T47D (cell line): ENCODE measurements at places on chromosomes 4 and X.
A peak's percentile ranks its signal among the peaks of the same experiment; 100 is the strongest.

DNA sequence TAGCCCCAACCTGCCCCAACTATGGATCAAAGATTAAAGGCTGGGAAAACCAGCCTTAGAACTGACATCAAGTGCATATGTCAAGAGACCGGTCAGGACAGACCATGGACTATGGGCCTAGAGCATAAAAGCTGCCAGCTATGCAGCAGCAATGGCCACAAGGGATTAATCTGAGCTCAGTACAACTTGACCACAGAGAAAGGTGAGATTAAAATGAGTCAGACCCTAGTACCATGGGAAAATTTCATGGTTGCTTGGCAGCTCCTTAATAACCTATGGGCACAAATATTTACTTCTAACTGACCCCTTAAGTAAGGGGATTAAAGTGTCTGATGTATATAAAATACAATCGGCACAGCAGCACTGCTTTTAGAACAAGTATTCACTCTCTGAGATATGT is 54.4 kb downstream of the CBR4 start:
- no peak for DNase-seq

DNA sequence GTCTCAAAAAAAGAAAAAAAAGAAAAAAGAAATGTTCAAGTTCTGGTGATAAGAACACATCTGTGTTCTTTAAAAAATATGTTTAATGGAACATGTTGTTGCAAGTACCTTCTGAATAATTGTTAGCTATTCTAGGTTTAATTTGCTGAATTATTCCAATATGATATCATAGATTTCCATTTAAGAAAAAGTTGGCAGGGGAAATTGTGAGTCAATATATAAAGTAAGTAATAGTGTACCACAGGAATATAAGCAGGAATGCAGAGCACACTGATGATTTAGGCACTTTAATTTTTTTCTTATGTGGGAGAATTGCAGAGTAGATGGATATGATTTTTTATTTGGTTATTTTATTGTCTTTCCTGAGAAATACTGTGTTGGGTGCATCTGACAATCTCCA is 190.7 kb downstream of the RPA4 start:
- no peak for DNase-seq

- DNase-seq, result no peak
These were observed 126.9 kb downstream of the VCX3B start for GRCh38 chrX:8591501-8591900.

DNA sequence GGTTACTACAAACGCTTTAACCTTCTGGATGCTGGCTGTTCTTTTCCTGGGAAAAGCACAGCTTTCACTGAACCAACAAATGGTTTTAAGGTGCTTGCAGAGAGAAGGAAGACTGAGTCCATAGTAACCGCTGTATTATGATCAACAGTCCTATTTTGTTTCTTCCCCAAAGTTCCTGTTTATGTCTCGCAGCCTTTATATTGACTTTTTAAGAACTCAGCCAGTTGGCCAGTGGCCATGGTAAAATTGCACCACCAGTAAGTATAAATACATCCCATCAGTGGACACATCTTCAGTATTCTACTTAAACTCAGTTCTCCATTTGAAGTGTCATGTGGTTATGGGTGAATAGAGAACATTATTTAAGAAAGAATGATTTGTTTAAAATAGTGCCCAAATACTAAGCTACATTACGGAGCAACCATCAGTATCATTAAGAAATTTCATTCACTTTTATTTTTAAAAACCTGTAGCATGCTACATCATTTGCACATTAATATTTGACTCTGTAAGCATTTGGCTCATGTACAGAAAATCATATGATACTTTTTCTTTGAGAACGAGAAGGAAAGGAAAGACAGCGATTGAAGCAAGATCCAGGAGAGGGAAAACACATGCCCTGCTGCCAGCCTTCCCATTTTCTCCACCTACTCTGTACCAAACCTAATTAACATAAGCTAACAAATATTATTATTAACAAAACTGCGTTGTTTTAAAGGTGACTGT is 287.0 kb downstream of the ARHGAP24 start:
- no peak for DNase-seq

GRCh38 chrX:2627272-2627867 is 63.7 kb upstream of the CD99 start:
- peak; percentile 65 for DNase-seq

- DNase-seq, result no peak
These were observed 116.7 kb upstream of the TMEM164 start for GRCh38 chrX:109886122-109886761.

DNA sequence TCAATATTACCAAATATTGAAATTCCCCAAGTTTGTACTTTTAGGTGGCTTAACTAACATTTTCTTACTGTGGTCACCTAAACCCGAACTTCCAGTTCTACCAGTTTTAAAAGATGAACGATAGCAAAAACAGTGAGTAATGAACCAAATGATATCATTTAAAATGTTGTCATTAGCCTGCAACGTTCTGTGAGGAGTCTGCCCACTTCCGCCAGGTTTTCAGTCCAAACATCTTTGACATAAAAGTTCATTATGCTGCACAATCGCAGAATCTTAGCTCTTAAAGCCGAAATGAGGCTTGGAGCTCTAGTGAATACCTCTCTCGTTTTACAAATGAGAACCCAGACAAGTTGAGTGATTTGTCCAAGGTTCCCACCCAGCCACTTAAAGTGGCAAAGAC is 762 bp downstream of the PIGA start:
- DNase-seq, result no peak

DNA sequence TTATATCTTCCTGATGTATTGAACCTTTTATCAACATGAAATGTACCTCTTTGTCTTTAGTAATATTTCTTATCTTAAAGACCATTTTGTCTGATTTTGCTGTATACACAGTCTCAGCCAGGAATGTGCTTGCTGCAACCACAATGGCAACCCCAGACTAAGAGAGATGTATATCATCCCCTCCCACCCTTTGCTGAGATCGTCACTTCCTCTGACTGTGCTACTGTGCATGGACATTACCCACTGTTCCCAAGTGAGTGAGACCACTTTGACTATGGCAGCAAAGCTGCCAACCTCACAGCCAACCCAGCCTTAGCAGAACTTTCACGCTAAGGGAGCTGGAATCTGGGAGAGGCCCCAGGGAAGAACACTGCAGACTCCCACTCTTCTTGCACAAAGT is 46.0 kb downstream of the EIF2S3 start:
- DNase-seq, result no peak

GRCh38 chrX:97619499-97619898 is 735.8 kb downstream of the RPA4 start:
- no peak for DNase-seq

GRCh38 chr4:148787831-148788477 is 345.7 kb upstream of the NR3C2 start:
- no peak for DNase-seq

GRCh38 chrX:130296743-130297142 is 28.0 kb upstream of the ZNF280C start:
- no peak for DNase-seq

DNA sequence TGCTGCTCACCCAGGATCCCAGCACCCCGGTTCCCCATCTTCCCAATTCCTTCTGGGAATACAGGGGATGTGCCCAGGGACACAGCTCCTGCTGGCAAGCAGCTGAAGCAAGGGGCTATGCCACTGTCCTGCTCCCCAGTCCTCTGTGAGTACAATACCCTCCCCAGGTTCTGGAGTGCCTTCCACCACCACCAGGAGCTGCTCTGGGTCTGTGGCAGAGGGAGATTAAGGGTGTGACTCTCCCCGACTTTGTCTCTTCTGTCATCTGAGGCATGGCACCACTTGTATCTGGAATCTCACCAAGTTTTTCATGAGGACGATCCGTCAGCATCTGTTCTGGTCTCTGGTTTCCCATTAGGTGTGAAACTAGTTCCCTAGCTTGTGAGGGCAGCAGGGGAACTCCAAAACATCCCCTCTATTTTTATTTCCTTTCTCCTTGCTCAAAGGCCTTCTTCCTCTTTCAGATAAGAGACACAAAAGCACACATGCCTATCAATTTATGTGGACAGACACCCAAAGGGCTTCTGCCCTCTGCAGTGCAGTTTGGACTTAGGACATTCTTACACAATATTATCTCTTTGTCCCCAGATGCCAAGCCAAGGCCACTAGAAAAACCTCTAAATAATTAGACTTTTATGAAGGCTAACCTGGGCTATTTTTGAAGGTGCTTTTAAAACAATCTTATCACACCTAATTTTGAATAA is 26.8 kb downstream of the MGST2 start:
- no peak for DNase-seq

DNA sequence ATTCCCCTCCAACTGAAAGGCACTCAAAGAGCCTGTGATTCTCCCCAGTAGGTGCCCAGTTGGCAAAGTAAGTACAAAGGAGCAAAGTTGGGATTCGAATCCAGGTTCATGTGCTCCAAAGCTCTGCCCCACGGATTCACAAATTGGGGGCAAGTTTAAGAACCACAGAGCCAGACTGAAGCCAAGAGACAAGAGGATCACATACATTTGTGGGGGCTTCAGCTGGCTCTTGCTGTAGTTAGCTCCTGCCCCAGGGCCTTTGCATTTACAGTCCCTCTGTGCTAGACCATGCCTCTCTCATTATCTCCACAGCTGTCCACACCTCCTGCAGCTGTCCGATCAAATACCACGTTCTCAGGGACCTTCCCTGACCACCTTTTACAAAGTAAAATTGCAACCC is 18.8 kb downstream of the PNMA6F start:
- DNase-seq, result no peak

DNA sequence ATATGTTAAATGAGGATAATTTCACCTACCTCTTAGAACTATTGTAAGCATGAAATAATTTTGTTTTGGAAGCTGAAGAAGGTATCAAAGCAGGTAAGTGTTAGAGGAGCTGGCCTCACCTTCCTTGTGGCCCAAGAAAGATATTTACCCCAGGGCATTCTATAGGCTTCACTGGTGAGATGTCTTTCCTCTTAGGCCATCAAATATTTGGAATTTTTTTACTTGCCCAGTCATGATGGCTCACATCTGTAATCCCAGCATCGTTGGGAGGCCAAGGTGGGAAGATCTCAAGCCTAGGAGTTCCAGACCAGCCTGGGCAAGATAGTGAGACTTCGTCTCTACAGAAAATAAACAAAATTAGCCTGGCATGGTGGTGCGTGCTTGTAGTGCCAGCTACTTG is 6.1 kb upstream of the SMS start:
- no peak for DNase-seq

DNA sequence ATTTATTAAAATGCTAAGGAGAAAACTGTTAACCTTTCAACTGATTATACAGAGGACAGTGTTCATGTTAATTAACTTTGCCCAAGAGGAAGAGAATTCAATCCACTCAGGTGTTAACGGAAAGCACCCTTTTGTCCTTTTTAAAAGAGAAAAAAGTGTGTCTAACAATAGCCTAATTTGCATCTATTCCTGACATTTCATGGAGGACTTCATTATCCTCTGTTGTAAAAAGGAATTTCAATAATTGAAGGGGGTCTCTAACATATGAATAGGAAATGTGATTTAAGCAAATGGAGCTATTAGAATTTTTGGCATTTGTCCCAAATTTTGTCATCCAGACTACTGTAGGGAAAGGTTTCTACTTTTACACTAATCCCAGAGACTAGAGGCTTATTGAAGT is 44.6 kb upstream of the GC start:
- no peak for DNase-seq

DNA sequence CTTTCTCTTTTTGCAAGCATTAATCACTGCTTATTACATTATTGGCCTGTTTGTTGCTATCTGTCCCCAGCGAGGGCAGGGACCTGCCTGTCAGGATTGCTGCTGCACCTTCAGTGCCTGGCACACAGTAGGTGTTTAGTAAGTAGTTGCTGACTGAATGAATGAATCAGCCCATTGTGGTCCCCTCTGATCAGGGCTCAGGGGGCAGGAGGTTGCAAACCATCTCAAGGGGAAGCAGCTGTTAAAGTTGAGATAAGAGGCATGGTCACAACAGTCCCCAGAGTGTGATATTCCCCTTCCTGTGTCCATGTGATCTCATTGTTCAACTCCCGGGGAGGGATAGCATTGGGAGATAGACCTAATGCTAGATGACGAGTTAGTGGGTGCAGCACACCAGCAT is 85.4 kb downstream of the WFS1 start:
- DNase-seq, result no peak

DNA sequence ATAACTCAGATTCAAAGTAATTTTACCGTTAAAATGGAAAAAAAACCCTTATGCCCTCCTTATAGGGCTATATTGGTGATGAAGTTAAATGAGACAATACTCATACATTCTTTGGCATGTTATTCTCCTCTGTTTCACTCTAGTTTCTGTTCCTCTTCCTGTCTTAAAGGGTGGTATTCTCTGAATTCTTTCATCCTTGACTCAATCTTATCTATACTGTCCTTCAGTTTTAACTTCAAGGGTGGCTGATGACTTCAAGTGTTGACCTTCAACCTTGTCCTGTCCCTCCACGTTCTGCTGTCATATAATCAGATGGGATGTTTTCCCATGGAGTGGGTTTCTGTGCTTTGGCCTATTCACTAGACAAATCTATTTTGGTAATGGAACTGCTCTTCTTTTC is 44.0 kb downstream of the ZNF518B start:
- DNase-seq, result no peak

DNA sequence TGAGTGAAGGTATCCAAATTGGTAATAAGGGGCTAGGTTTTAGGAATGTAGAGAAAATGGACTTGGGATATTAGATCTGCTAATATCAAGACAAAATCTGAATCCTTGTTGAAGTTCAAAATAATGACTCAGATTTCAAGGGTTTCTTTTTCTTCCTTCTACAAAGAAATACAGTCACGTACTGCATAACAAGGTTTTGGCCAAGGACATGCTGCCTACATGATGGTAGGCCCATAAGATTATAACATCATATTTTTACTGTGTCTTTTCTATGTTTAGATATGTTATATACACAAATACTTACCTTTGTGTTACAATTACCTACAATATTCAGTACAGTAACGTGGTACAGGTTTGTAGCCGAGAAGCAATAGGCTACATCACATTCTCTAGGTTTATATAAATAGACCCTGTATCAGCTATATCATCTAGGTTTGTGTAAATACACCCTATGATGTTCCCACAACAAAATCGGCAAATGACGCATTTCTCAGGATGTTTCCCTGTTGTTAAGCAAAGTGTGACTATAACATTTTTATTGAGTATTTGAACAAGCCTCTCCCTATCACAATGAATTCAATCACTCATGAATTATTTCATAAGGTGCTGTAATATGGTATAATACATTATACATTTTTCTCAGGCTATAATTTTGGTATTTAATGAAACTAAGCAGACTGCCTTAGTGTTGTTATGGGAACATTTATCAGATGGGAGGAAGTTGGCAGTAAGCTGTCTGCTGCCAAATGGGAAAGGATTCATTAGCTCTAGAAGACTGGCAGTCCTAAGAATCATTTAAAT is 186.3 kb downstream of the PPP3CA start:
- no peak for DNase-seq
